ENCODE measurements at places on chromosomes 5 and 9.

- DNase-seq: no peak
Observed at GRCh38 chr5:668283-668995, 24.7 kb downstream of the TPPP start.

DNA sequence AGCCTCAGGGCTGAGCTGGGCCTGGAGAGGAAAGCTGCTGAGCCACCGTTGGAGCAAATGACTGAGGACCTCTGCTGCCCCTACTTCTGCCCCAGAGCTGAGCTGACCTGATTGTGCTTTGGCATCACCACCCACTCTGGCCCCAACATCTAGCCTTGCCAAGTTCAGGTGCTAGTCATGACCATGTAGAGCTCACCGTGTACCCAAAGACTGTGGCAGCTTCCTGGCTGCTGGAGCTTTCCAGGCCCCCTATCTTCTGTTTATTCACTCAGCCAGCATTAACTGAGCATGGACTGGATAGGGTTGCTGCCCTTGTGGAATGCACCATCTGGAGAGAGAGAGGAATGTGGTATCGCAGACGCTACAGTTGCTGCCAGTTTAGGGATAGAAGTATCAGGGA is 49.1 kb downstream of the JADE2 start:
- DNase-seq: no peak

DNA sequence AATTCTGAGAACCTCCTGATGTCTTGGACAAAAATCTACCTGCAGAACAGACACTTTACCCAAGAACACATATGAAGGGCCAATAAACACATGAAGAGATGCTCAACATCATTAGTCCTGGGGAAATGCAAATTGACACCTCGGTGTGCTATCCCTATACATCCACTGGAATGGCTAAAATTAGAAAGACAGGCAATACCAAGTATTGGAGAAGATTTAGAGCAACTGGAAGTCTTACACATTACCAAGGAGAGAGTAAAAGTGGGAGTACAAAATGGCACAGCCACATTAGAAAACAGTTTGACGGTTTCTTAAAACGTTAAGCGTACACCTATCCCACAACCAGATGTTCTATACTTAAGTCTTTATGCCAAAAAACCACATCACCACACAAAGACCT is 3.3 kb upstream of the TDRD7 start:
- no peak for DNase-seq

DNA sequence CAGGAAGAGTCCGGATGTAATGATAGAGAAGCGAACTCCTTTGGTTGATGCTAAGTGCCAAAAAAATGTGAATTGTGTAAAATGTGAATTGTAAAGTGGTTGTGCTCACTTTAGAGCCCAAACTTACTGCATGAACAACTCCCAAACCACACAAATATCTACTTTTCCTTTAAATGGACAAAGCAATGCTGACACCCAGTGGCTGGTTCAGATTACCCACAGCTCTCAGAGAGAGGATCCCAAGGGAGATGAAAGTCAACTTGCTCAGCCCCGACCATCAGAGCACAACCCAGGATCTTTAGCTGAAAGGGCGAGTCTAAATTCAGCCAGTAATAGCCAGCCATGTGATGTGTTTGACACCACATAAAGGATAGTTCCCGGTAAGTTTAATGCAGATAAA is 133.7 kb downstream of the NMUR2 start:
- no peak for DNase-seq

DNA sequence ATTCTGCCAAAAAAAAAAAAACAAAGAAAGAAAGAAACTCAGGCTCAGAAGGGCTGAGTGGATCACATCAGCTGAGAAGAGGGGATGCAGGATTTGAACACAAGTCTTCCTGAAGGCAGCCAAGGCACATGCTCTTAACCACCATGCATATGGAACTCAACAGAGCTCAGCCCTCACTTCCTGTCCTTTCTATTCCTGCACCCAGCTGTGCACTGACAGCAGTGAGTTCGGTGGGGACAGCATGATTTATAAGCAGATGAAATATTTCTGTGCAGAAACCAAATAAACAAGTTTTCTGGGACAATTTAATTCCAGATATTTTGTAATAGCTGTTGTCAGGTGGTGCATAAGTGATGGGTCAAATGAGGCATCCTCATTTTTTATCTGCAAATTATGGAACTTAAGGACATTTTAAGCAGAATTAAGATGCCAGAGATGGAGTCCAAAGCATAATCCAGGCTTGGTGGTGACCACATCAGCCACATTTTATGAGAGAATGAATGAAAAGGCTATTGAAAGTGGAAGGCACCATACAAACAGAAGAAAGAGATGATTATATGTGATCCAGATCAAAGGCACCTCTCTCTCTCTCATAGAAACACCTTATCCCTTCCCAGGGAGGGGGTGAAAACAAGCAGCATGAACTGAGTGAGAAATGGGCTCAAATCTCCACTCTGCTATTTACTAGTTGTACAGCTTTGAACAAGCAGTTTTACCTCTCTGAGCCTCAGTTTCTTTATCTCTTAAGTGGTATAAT is 303.6 kb upstream of the MSX2 start:
- DNase-seq: no peak

- DNase-seq: peak; percentile 61
Observed at GRCh38 chr9:136533775-136534157, 12.1 kb downstream of the NOTCH1 start.

- no peak for DNase-seq
Observed at GRCh38 chr9:118650417-118650816, 718.8 kb downstream of the BRINP1 start.

DNA sequence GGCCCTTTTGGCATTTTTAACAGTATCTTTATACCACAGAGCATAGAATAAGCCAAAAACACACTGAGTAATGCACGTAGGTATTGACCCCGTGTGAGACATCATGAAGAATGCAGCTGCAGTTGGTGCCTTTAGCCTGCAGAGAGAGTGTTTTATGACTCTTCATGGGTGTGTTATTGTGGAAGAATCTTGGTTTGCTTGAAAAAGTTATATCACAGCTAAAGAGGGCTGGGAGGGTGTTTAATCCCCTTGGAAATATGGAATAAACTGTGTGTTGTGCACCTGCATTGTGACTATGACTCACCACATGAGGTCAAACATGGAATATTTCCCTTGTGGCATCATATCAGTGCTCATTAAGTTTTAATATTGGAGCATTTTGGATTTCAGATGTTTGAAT is 458.7 kb downstream of the CDH9 start:
- no peak for DNase-seq

GRCh38 chr5:156240414-156240813 is 86.5 kb upstream of the SGCD start:
- DNase-seq: no peak
